ENCODE measurements at places on chromosomes 1 and 21.

DNA sequence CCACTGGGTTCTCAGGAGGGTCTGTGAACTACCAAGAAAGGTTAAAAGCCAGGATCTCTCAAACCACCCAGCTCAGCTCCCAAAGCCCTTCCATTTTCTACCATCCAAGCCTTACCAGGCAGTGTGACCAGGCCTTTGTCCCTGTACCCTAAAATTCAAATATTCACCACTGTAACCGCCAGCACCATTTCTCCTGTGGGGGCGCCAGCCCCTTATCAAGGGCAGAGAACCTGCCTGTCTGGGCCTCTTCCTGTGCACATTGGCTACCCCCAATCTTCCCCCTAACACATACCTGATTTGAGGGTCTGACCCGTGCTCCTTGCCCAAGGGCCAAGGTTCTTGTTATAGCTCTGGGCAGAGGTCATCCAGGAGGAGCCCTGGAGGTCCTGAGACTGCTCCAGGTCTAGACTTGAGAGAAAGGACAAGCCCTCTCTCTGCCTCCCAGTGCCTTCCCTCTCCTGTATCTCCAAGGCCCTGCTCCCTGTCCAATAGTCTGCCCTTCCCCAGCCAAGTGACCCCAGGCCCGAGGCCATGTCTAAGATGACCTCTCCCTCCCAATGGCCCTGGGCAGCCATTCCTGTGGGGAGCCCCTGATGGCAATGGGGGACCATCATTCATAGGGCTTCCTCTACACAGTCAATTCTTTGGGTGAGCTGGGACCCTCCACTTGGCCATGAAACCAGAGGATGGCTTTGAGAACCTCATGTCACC lies 78.5 kb downstream of the FHAD1 start:
- H3K4me3 ChIP-seq: no peak overlapping the region
- peaks cover 56% of the 10 kb centered on the region for H3K4me1 ChIP-seq
- no peaks in the 10 kb centered on the region for H3K36me3 ChIP-seq

GRCh38 chr1:201753492-201753891 lies 75.5 kb upstream of the IPO9 start:
- H3K27ac ChIP-seq: no peak overlapping the region
- no peak overlapping the region for H3K4me3 ChIP-seq
- no peaks in the 10 kb centered on the region for H3K27me3 ChIP-seq
- DNase-seq: no peak

DNA sequence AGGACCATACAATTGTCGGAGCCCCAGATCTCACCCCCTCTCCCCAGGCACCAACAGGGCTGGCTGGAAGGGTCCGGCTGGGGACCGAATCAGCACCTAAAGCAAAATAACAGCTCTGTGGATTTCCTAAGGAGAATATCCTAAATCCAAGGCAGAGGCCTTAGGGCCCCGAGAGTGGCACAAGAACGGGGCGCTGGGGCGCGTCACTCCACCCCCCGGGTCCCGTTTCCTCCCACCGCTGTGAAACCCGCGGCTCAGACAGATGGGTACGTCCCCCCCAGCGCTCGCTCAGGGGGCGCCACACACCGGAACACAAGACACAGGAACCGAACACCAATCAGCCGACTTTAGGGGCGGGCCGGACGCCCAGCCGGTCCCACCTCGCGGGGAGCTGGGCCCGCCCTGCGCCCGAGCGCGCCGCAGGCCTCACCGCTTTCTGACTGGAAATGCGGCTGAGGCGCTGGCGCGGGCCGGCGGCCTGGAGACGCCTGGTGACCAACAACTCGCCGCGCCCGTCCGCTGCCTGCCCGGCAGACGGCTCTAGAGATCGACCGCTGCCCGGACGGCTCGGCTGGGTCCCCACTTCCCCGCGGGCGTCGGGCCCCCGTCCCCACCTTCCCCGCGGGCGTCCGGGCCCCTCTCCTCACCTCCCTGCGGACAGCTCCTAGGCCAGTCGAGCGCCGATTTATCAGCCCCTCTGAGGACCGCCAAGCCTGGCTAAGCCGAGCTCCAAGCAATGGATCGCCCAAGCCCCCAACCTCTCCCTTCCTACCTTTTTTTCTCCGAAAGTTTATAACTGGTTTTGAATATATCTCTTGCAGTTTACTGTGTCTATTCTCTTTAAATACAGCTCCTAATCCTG lies at the start of gene HFM1:
Gene HFM1 (minus strand): TSS at position 687 of the 862 bp plus-strand sequence. CDS start 3,755 bp downstream, outside the sequence.
- peak within 1 kb of the TSS; percentile 68 for H3K27ac ChIP-seq
- peak; percentile 88 for DNase-seq
- H3K36me3 ChIP-seq: no peaks in the 10 kb centered on the region
- H3K4me1 ChIP-seq: peaks cover 10% of the 10 kb centered on the region

GRCh38 chr1:38512789-38513188 lies 346.8 kb downstream of the RRAGC start:
- H3K4me1 ChIP-seq: peaks cover 45% of the 10 kb centered on the region
- no peaks in the 10 kb centered on the region for H3K36me3 ChIP-seq
- H3K4me3 ChIP-seq: no peak overlapping the region
- no peaks in the 10 kb centered on the region for H3K27me3 ChIP-seq
